ENCODE measurements at places on chromosomes 1 and 21.

DNA sequence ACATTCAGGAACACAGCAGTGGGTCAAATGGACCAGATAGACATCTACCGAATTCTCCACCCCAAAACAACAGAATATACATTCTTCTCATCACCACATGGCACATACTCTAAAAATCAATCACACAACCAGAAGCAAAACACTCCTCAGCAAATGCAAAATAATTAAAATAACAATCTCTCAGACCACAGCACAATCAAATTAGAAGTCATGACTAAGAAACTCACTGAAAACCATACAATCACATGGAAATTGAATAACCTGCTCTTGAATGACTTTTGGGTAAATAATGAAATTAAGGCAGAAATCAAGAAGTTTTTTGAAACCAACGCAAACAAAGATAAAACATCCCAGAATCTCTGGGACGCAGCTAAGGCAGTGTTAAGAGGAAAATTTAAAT lies 49.2 kb downstream of the ZP4 start:
- no peak for DNase-seq

DNA sequence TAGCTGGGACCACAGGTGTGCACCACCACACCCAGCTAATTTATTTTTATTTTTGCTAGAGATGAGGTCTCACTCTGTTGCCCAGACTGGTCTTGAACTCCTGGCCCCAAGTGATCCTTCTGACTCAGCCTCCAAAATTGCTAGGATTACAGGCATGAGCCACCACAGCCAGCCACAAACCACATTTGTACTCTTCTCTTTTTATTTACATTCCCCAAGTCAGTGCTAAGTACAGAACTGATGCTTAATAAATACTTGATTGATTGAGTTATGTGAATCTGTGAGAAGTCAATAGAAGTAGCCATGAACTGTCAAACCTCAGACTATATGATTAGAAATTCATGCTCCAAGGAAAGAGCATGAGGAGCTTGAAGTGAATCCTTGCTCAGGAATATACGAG lies 48.5 kb upstream of the S1PR1 start:
- no peak for DNase-seq

DNA sequence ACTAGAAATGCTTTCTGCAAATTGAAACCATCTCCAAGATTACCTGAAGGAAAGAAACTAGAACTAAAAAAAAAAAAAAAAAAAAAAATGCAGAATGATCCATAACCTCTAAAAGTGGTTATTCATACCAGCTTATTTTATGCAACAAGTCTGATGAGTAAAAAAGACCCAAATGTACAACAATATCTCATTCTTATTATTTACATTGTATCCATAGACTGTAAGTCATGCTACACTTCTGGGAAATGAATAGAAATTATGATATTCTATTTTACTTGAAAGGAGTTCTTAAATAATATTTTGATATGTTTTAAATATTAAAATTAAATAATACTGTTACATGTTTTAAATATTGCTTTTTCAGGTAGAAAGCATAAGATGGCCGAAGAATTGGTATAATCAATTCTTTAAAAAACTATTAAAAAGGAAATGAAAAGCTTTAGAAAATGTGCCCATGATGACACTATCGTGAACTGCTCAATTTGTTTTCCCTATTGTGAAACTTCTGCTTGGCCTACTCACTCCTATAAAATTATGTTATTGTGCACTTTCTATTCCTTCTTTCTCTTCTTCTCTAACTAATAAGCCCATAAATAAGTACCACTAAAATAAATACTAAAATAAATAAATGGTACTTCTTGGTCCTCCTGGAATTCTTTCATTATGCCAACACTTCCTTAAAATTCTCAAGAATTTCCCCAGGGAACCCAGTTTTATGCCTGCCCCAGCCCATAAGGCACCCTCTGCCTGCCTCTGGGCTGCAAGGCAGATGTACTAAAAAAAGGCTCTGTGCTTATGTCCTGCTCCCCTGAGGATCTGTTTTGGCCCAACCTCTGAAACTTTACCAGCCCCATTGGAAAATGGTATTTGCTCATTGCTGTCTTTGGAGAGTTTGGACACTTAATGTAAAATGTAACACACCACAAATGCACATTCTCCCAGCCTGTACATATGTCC lies 18.1 kb downstream of the SAMSN1 start:
- DNase-seq, result no peak

DNA sequence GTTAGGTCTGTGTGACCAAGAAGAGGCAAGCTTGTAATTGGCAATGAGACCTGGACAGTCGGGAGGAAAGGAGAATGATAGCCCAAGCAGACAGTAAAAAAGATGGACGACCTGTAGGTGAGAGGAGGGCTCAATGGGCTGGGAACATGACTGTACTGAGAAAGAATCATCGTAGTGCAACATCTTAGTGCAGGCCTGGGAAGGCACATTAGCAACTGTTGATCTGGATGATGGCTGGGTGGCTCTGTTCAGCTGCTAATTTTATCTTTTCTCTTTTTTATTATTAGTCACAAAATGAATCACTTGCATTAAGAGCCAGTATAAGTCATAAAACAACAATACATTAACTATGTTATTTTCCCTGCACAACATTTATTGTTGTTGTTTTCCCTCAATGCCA lies 32.9 kb downstream of the IFI44 start:
- no peak for DNase-seq

Data from CD4-positive, alpha-beta T cell treated with Interleukin-2 at 100 ng/mL for 4 hours (primary cell).